Activated naive CD8-positive, alpha-beta T cell treated with anti-CD3 and anti-CD28 coated beads, Interleukin-2, amount 10 ng/mL, durations not matched to agents 7 days and 5 days (primary cell): ENCODE measurements at places on chromosomes 12 and 14. TPM values are rescaled to one million over a fixed set of nuclear protein-coding genes. Genes with fewer than 3 reads are reported as not detected.

The OR6C68 gene
- not detected for total RNA-seq

The PROX2 gene
- total RNA-seq, result 0.69 TPM

The DNAI7 gene
- 0.14 TPM for total RNA-seq

The SPX gene
- 0.11 TPM for total RNA-seq

The SVOP gene
- not detected for total RNA-seq

The GLS2 gene
- total RNA-seq, result 4.4 TPM

- H3K27me3 ChIP-seq, result peaks cover 11% of the 10 kb centered on the region
- no peak overlapping the region for H3K27ac ChIP-seq
- H3K4me1 ChIP-seq, result no peaks in the 10 kb centered on the region
- H3K4me3 ChIP-seq, result no peak overlapping the region
- DNase-seq, result no peak
Measured at GRCh38 chr12:119649202-119649808, 18.6 kb upstream of the PRKAB1 start.

DNA sequence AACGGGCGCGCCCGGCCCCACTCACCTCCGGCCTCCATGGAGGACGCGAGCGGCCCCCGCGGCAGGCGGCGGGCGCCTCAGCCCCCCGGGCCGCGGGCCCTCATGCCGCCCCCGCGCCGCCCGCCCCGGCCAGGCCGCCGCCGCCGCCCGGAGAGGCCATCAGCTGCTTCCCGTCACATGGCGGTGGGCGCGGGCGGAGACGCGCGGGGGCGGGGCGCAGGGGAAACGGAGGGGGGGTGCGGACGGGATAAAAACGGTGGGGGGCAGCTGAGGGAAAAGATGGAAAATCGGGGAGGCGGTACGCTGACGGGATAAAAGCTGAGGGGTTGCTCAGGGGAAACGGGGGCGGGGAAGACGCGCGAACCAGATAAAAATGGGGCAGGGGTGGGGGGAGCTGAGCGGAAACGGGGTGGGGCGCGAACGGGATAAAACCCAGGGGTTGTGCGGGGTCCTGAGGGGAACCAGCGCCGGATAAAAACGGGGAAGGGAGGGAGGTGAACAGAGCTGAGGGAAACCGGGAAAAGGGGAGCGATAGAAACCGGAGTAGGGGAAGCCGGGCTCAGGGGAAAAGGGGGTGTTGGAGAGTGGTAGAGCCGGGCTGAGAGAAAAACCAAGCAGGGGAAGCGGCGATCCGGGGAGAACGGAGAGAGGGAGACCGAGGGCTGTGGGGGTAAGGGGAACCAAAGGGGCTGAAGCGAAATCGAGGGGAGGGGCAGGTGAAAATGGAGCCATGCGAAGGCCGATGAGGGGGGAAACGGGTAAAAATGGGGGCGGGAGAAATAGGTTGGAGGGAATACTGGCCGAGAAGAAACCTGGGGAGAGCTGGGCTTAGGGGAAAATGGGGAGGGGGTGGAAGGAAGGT is at the start of gene WSB2:
Gene WSB2, minus strand, starts transcription at position 169 of the 862 bp plus-strand sequence. Its CDS starts 131 bp downstream, at position 38.
- H3K4me1 ChIP-seq, result peaks cover 46% of the 10 kb centered on the region
- H3K27ac ChIP-seq, result peak within 1 kb of the TSS; percentile 95
- peaks cover 7% of the 10 kb centered on the region for H3K36me3 ChIP-seq

DNA sequence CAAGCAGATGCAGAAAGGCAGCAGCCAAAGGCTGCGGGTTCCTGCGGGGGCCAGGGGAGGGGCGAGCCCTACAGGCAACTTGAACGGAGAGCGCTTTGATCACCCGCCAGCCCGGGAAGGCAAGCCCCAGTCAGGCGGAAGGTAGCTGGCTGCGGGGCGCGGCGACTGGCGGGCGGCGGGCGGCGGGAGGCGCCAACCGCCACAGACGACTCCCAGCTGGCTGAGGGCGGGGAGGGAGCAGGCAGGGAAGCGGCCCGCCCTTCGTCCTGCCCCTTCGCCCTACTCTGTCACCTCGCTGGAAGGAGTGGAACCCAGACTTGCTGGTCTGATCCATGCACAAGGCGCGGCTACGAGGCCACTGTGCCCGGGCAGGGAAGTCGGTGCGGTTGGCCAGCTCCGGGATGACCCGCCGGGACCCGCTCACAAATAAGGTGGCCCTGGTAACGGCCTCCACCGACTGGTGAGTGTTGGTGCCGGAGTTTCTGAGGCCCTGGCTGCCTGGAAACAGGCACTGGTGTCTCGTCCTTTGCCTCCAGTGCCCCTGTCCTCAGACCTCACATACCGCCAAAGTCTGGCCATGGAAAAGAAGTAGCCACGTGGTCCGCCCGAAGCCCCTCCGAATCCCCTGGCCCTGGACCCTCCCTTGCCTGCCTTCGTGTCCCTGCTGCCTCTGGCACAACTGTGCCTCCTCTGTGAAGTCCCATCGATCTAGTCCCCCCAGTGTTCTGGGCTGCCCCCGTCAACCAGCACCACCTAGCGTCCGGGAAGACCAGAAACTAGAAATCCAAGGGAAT is 15.4 kb upstream of the CARMIL3 start:
- peaks cover 4% of the 10 kb centered on the region for H3K36me3 ChIP-seq
- H3K4me3 ChIP-seq, result peak overlapping the region; percentile 94
- H3K27ac ChIP-seq, result peak overlapping the region; percentile 88
- H3K27me3 ChIP-seq, result peaks cover 11% of the 10 kb centered on the region
- DNase-seq, result peak; percentile 74

GRCh38 chr14:95784137-95784536 is 70.2 kb upstream of the TCL1A start:
- no peak overlapping the region for H3K4me3 ChIP-seq
- no peaks in the 10 kb centered on the region for H3K4me1 ChIP-seq
- no peaks in the 10 kb centered on the region for H3K36me3 ChIP-seq

DNA sequence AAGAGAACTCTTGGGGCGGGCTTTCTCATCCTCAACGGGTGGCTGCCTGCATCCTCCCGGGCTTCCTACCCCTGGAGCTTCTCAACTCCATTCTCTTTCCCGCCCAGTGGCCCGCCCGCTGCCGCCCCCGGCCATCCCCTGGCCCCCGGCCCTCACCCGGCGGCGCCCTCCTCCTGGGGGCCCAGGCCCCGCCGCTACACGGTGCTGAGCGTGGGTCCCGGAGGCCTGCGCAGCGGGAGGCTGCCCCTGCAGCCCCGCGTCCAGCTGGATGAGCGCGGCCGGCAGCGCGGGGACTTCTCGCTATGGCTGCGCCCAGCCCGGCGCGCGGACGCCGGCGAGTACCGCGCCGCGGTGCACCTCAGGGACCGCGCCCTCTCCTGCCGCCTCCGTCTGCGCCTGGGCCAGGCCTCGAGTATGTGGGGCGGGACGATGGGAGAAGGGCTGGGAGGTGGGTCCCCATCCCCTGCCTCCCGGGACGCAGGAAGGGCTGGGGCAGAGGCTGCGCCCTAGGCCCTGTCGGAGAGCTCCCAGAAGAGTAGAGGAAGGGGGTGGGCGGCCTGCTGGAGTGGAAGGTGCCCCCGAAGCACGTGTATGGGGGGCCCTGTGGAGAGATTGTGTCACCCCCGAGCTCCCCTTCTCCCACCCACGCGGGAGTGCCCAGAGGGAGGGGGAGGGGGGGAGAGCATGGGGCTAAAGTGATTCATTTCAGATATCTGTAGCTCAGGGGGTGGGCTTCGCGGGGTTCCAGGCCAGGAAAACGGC is 1.5 kb downstream of the LAG3 start:
- peak overlapping the region; percentile 88 for H3K4me3 ChIP-seq
- peaks cover 32% of the 10 kb centered on the region for H3K36me3 ChIP-seq
- H3K27me3 ChIP-seq, result peaks cover 6% of the 10 kb centered on the region
- H3K27ac ChIP-seq, result peak overlapping the region; percentile 95

DNA sequence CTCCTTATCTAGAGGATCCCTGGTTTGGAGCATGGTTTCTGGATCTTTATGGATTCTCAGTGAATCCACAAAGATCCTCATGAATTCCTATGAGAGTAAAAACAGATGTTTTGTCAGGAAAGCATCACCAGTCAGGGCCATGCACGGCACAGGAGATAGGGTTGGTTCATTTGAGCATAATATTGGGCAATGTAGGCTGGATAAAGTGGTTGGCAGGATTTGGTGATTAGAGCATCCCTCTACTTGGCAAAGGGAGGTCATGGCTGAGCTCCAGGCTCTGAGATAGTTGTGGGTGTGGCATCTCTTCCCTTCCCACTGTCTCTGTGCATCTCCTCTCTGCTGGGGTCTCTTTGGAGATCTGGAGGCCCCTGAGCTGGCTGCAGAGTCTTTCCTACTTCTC is 149.8 kb downstream of the DACT1 start:
- no peaks in the 10 kb centered on the region for H3K36me3 ChIP-seq
- no peak for DNase-seq
- no peak overlapping the region for H3K27ac ChIP-seq
- peaks cover 6% of the 10 kb centered on the region for H3K27me3 ChIP-seq
- no peak overlapping the region for H3K4me3 ChIP-seq

DNA sequence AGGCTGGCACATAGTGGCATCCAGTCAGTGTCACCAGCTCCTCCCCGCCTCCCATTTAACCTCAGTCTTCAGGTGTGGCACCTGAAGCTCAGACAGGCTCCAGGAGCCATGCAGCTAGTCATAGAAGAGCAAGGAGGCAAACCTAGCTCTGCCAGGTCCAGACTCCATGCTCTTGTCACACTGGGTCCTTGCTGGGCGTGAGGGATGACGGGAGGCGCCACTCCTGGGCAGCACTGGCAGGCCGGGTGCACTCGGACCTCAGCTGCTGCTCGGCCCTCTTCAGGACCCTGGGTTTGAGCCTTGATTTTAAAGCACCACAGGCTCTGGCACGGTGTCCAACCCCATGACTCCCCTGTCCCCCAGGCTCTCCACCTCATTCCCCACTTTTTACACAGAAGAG is 24.1 kb downstream of the ITPK1 start:
- H3K27me3 ChIP-seq, result no peaks in the 10 kb centered on the region
- DNase-seq, result no peak
- H3K4me3 ChIP-seq, result no peak overlapping the region
- H3K36me3 ChIP-seq, result peaks cover 5% of the 10 kb centered on the region

DNA sequence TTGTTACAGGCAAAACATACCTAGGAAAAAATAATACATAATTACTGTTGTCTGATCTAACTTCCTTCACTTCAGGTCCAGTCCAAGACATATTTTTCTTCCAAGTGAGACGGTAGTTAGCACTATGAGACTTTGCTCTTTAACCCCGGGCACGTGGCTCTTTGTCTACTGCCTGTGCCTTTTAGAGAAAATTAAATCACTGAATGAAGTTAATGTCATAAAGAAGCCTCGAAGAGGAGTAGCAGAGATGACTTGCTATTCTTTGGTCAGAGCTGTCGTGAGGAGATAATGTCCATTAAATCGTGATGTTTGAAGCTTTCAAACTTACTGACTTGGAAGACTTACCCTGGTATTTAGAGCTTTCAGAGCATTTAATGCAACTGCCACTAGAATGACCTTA is 8.7 kb downstream of the TESPA1 start:
- peak overlapping the region; percentile 2 for H3K4me3 ChIP-seq
- peak overlapping the region; percentile 32 for H3K27ac ChIP-seq
- no peak for DNase-seq
- peaks cover 70% of the 10 kb centered on the region for H3K36me3 ChIP-seq

- H3K27me3 ChIP-seq, result no peaks in the 10 kb centered on the region
- H3K36me3 ChIP-seq, result no peaks in the 10 kb centered on the region
- no peaks in the 10 kb centered on the region for H3K4me1 ChIP-seq
Measured at GRCh38 chr12:67222302-67222701, 46.9 kb upstream of the CAND1 start.

DNA sequence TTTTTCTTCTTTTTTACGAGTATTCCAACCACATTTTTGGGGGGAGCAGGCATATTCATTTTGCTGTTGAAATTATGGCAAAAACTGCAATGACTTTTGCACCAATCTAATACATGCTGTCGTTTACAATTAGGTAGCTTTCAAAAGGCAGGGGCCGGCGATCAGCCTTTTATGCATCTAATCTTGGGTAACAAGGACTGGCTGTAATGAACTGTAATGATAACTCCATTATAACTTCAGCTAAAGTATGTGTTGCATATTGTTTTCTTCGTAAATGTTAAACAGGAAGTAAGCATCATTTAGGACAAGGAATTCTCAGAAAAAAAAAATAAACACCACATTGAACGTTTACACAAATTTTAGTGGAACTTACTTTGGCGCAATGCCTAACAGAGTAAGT is 30.3 kb upstream of the KLRF1 start:
- no peaks in the 10 kb centered on the region for H3K27me3 ChIP-seq
- H3K4me3 ChIP-seq, result peak overlapping the region; percentile 84
- H3K36me3 ChIP-seq, result peaks cover 19% of the 10 kb centered on the region
- peak overlapping the region; percentile 89 for H3K27ac ChIP-seq
- DNase-seq, result no peak

GRCh38 chr14:75570797-75571196 is 7.6 kb upstream of the FLVCR2 start:
- no peaks in the 10 kb centered on the region for H3K36me3 ChIP-seq
- H3K27ac ChIP-seq, result no peak overlapping the region
- peaks cover 10% of the 10 kb centered on the region for H3K27me3 ChIP-seq
- H3K4me1 ChIP-seq, result peaks cover 15% of the 10 kb centered on the region

DNA sequence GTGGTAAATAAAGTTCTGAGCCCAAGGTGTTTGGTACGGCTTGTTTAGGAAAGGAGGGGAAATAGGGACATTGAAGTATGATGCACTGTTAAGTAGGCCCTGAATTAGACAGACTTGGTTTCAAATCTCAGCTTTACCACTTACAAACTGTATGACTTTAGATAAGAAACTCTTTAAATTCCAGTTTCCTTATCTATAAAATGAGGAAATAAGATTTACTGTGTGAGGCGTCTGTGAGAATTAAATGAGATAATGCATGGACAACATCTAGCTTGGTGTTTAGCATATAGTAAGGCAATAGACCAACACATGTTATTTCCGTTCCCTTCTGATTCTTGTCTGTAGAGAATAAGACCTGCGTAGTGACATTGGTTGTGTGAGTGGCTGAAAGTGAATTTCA is 7.0 kb downstream of the NCKAP1L start:
- no peak overlapping the region for H3K4me3 ChIP-seq
- no peak for DNase-seq
- peaks cover 33% of the 10 kb centered on the region for H3K4me1 ChIP-seq
- H3K36me3 ChIP-seq, result peaks cover 51% of the 10 kb centered on the region
- H3K27me3 ChIP-seq, result no peaks in the 10 kb centered on the region
